ENCODE measurements at places on chromosomes 3 and 15.

GRCh38 chr3:30951826-30952225 is 57.4 kb upstream of the GADL1 start:
- DNase-seq, result no peak

- peak; percentile 76 for DNase-seq
These were observed 1.8 kb upstream of the SCN5A start for GRCh38 chr3:38651153-38651789.

GRCh38 chr3:196288141-196288460 is 575 bp upstream of the PCYT1A start:
- peak; percentile 58 for DNase-seq

- DNase-seq, result no peak
These were observed 100.5 kb downstream of the XXYLT1 start for GRCh38 chr3:195170496-195170895.

DNA sequence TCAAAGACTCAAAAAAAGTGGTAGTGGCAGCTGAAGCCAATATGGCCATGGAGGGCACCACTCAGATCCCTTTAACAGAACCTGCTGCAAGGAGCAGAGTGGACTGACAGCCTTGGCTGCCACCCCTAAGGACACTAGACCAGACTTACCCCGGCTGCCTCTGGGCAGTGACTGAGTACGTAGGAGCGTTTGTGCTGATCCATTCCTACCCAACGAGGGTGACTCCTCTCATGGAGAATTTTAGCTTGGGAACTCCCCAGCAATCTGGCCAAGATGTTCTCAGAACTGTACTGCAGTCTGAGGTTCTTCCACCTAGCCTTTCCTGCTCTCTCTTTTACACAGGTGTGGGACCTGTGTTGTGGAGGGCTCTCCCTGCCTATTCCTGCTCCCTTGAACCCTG is 22.1 kb downstream of the CLEC3B start:
- DNase-seq, result no peak

DNA sequence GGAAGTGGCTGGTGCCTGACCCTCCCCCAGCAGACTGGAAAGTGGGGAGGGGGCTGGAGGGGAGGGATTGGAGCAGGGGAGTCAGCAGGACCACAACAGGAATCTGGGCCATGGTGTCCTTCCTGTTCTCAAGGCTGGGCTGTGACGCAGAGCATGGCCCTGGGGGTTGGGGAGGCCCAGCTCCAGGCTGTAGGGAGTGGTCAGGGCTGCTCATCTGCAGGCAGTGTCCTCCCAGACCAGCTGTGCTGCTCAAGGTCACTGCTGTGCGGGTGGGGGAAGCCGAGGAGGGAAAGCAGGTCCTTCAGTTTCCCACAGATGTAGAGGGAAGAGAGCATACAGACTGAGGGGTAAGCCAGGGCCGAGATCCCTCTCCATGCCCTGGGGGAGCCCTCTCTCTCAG is 40.7 kb downstream of the CYP11A1 start:
- DNase-seq, result no peak

DNA sequence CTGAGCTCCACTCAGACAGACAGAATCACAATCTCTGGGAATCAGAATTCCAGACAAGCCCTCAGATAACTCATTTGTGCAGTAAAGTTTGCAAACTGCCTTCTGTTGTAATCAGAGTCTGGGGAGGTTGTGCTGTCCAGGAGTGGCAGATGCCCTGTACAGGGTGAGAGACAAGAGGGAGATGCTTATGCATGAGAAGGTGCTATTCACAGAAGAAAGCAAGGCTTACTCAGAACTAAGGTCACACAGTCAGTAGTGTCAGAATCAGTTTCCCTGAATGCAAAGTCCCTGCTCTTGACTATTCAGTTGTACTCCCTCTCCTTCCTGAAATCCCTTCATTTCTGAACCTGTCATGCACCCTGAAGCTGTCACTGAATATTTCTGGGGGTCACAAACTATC is 43.7 kb downstream of the SRPRB start:
- no peak for DNase-seq

GRCh38 chr15:39919411-39919747 is 687 bp downstream of the GPR176 start:
- no peak for DNase-seq

DNA sequence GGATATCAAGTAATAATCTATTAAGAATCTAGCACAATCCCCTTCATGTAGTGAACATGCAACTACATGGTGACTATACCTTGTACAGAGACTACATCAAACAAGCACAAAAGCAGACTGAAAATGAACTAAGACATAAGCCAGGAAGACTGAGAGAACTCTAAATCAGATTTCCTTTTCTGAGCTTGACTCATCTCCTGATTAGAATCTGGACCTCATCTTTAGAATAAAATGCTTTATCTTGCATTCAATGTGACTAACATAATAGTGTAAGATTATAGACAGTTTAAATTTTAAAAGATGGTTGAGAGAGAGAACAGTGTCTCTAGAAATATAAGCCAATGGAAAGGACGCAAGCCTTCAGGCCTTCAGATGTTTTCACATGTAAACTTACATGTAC is 17.5 kb upstream of the PKM start:
- no peak for DNase-seq

GRCh38 chr3:48142316-48142870 is 45.8 kb downstream of the CDC25A start:
- DNase-seq, result no peak

- DNase-seq, result no peak
These were observed 3.9 kb upstream of the CACNA1D start for GRCh38 chr3:53490459-53490968.

GRCh38 chr3:132448216-132448961 is 31.1 kb downstream of the DNAJC13 start:
- DNase-seq, result no peak

- no peak for DNase-seq
These were observed 396.9 kb downstream of the LRTM1 start for GRCh38 chr3:54530944-54531343.

- no peak for DNase-seq
These were observed 265.2 kb upstream of the TLE3 start for GRCh38 chr15:70362886-70363285.

DNA sequence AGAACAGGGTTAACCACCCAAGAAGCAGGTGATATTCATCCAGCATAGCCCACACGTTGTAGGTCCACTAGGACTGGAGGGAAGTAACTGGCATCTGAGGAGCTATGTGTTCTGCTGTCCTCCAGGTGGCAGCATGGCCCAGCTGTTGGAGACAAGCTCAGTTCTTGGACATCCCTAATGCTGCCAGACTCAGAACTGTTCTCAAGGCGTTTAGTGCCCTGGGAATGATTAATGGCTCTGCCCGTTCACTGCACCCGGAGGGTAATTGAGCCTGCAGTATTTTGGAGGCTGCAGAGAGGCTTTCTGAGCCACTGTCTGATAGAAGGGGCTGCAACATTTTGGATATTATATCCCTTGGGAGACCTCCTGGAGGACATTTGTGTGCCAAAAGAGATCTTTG is 521.3 kb upstream of the SEMA6D start:
- DNase-seq, result peak; percentile 19

DNA sequence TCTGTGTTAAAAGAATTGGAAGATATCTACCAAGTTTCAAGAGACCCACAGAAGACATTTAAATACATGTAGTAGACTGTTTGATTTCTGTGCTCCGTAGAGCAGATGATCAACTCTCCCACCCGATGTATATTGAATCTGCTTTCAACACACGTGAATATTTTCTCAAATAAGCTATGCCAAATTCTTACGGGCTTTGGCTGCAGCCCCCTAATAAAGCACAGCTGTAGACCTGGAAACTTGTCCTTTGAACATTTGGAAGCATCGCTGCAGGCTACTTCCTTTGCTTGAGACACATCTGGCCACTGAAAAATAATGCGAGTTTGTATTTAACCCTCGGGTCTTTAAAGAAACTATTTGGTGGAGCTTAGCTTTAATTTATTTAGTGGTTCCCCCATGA is 98.3 kb upstream of the SELENOK start:
- no peak for DNase-seq

DNA sequence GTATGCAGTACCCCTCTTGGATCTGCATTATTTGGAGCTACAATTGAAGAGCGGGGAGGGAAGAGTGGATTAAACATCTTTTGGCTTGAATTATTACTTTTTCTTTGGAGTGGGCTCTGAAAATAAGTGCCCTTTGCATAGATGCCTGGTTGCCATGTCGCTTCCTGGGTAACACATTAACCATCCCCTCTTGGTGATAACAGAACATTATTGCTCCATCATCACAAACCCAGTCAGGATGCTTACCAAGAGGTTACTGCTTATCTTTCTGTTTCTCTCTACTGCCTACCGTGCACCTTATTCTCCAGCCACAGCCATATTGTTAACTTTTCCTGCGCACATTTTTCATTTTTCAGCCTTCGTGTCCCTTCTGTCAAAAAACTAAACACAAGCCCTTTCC is 42.7 kb upstream of the CLRN1 start:
- no peak for DNase-seq

DNA sequence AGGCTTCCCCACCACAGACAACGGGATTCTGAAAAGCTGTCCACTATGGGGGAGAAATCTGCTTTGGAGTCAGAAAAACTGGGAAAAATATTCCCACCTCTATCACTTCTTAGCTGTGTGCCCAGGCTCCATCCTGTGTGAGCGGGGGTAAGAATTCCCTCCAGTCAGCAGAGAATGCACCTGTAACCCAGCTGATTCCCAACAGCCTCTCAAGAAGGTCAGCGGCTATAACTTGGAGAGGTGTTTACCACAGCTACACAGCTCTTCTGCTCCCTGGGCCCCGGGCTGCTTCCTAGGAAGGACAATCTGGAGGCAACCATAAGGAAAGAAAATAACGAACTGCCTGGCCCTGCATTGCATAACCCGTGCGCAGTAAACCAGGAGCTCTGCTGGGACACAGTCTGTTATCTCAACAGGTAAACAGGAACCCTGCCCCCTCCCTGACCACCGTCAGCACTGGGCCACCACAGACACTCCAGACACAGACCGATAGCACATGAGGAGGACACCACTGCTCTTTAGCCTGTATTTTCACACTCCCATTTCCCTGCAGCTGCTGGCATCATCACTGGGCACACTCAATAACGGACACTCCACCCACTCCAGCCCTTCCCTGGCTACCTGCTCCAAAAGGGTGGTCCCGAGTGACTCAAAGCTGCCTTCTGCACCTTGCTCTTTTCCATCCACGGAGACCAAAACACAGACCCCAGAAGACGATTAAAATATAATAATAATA is 2.1 kb downstream of the RAB43 start:
- DNase-seq, result peak; percentile 15

DNA sequence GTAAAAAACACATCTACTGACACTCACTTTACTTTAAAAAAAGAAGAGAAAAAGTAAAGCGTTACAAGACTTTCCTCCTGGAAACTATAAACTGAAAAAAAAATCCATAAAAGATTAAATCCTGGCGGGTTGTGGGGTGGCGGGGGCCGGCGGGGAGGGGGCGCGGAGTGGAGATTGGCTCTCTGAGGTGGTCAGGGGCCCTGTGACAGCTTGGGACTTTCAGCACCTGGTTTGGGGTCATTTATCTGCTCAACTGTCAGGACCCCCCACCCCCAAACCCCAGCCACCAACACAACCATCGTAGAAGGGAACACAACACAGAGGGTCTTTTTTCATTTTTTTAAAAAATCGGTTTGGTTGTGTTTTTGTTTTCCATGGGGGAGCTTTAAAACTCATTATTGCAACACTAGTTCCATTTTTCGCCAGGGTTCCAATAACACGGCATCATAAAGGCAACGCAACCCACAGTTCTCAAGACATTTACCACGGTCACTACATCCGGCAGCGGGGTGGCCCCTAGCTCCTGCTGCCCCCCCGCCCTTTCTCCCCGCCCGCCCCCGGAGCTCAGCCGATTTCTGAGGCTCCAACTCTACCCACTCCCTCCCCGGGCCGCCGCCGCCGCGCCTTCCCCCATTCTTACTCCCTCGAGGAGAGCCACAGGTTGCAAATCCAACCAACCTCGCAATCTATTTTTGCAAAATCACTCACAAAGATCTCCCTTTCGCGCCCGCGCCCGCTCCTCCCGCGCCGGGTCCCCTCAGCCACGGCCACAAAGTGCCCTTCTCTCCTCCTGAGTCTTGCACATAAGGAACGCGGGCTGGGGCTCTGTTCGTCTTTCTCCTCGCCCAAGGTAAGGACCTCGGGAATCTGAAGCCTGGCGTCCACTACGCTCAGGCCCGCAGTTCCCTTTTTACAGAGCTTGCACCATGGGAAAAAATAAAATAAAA is 1.8 kb downstream of the BCL6 start:
- DNase-seq, result peak; percentile 67

- DNase-seq, result no peak
These were observed 31.9 kb upstream of the WNT5A start for GRCh38 chr3:55519019-55519418.

- DNase-seq, result peak; percentile 56
These were observed 31.7 kb downstream of the BHLHE40 start for GRCh38 chr3:5010706-5011554.

DNA sequence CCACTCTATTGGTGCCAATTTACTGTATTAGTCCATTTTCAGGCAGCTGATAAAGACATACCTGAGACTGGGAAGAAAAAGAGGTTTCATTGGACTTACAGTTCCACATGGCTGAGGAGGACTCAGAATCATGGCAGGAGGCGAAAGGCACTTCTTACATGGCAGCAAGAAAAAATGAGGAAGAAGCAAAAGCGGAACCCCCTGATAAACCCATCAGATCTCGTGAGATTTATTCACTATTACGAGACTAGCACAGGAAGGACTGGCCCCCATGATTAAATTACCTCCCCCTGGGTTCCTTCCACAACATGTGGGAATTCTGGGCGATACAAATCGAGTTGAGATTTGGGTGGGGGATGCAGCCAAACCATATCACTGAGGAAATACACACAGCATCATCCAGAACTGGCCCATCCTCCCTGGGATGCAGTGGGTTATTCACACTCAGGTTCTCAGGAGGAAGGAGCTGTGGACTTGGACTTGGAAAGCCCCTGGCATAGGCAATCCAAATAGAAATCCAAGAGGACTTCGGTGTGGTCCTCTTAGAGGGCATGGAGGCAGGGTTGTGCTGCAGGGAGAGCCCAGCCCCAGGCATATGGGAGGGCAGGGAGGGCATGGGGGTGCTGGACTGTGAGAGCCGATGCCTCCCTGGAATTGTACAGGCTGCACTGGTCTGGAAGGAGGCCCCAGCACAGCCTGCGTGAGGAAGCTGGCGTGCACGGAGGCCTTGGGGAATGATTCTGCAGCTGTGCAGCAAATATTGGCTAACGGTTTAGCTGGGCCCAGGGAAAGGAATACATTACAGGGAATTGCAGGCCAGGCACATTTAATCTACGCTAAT is 62.9 kb downstream of the EFCAB12 start:
- no peak for DNase-seq

- DNase-seq, result no peak
These were observed 734.2 kb upstream of the ALCAM start for GRCh38 chr3:104632521-104632920.

- no peak for DNase-seq
These were observed 79.1 kb upstream of the ABI3BP start for GRCh38 chr3:101072300-101072699.

DNA sequence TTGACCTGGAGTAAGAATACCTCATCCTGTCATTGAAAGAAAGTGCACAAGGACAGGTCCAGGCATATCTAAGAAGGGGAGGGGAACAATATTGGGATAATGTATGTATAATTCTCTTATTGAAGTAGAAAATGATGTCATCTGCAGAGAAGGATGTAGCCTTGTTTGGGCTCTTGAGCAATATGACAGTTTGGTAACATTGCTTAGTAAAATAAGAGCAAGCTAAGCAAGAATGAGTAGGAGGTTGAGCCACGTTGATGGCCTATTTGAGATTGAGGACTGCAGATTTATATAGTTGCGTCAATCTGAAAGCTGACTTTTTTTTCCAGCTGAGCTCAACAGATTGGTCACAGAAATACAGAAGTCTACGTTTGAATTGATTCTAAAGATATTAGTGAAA is 145.2 kb downstream of the FILIP1L start:
- no peak for DNase-seq

- no peak for DNase-seq
These were observed 106.2 kb upstream of the MCTP2 start for GRCh38 chr15:94125156-94125555.

- DNase-seq, result no peak
These were observed 114.6 kb downstream of the AQP9 start for GRCh38 chr15:58252586-58253323.
